ENCODE measurements at places on chromosomes 1 and 21.

- no peak for DNase-seq
Measured at GRCh38 chr1:7553042-7553690, 217.9 kb upstream of the VAMP3 start.

DNA sequence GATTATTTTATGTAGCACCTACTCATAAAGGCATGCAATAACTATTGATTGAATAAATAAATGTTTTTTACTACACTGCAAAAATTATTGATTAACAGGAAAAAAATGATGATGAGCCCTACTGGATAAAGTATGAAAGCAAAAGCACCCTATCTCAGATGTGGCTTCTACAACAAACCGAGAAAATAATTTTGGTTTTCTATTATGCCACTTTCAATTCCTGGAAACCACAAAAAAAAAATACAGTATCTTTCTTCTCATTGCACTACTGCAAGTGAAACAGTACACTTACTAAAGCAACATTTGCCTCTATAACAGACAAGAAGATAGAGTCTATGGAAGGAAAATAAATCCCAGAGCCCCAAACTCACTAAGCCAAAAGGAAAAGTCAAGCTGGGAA, 1882.4 kb downstream of the NCAM2 start:
- no peak for DNase-seq

DNA sequence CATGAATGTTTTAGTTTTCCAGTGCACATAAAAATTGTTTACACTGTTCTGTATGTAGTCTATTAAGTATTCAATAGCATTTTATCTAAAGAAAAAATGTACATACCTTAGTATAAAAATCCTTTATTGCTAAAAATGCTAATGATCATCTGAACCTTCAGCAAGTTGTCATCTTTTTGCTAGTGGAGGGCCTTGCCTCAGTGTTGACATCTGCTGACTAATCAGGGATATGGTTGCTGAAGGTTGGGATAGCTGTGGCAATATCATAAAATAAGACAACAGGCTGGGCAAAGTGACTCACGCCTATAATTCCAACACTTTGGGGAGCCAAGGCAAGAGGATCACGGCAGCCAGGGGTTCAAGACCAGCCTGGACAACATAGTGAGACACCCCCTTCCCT, 9.0 kb downstream of the DYNLT5 start:
- no peak for DNase-seq

DNA sequence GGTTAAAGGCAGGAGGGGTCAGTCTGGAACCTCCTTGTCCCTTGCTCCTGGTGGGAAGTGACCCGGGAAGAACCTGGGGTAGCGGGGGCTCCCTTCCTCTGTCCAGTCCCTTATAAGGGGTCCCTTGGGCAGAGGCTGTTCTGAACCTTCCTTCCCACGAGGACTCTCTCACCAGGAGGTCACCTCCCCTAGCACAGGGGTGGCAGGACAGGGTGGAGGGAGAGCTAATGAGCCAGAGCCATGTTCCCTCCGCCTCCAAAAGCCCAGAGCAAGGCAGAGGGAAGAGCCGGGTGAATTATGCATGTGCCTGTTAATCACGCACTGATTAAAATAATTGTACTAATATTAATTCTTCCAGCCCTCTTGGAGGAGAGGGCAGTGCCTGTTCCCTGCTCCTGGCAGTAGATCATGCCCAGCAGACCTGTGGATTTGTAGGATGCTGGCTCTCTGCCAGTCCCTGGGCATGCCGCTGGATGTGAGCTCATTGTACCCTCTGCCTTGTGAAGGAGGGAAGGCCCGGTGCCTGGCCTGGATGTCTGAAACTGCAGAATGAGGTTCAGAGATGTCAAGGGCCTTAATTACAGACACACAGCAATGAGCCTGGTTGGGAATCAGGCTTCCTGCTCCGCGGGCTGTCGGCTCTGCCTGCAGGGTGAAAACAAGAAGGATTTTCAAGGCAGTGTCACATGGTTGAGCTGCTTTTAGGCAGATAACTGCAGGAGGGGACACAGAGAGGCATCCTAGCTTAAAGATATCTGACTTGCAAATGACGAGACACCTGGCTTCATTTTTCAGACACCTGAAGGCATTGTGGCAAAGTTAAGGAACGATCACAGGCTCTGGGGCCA, 68.2 kb downstream of the IGSF21 start:
- no peak for DNase-seq

DNA sequence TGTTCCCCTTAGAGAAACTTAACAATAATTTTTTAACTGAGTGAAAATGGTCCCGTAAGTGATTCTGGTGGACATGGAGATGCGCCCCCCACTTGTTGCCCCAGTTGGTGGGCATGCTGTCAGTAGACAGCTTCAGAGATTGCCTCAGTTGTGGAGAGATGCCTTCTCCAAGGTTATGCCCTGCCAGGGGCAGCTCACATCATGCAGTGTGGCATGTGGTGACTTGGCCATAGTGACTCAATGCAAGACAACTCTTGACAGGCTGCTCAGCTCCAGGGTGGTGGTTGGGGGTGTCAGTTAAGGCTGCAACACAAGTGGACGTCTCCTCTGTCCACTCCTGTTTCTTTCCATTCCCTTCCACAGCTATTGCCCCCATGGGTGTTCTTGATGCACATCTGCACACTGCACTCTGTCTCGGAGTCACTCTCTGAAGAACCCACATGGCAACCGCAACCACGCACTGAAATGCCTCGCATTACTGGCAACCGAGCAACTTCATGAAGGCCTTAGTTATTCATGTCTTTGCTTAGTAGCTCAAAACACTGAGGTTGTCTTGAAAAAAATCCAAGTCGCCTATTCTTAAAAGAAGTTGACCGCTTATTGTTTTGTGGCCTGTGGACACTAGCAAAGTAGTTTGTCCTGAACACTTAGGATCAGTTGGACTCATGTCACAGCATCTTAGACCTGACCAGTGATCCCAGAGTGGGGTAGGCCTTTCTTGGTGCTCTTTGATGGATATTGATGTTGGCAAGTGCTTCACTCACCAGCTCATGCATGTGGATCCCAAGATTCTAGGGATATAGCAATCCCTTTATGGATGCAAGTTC, 54.8 kb upstream of the USP1 start:
- no peak for DNase-seq

GRCh38 chr1:168607872-168608428, 31.5 kb downstream of the XCL1 start:
- DNase-seq: no peak
